ENCODE measurements at places on chromosomes 6 and 20.

DNA sequence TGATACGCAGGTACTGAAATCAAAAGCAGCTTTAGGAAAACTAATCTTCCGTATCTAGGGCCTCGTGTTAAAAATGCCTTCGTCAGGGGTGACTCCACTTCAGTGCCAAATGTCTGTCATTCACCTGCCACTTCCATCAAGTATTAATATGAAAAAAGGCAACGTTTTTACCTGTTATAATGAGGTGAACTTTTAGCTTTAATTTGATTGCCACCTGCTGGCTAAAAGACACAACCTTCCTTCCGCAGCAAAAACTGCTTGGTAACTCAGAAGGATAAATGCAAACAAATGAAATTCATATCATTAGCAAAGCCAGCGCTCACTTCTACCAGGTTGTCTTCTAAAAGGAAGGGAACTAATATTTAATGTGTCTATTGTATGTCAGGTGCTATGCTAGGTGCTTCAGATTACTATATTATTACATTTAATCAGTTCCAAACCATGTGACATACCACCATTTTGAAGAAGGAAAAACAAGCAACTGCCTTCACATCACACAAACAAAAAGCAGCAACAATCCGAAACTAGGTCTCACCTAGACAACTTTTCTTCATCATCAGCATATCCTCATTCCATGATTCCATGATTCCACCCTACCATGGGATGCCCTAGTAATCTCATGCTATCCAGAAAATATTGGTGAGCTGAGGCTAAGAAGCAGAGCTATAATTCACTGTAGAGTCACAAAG is 20.6 kb upstream of the ARHGAP18 start:
- peak; percentile 30 for DNase-seq

DNA sequence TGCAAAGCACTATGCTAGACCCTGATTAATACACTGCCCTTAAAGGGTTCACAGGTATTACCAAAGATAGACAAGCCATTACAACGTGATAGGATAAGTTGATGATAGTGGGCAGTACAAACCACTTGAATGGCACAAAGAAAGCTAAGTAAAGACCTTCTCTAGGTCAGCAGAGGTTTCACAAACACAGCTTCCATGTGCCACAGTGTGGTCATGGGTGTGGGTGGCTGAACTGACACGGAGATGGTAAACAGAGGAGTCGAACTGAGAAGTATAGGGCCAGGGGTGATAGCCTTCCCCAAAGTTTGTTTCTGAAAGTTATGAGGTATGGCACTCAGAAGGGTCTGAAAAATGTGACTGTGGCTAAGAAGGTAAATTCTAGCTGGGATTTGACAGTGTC is 4.3 kb downstream of the ZBTB9 start:
- no peak for DNase-seq

DNA sequence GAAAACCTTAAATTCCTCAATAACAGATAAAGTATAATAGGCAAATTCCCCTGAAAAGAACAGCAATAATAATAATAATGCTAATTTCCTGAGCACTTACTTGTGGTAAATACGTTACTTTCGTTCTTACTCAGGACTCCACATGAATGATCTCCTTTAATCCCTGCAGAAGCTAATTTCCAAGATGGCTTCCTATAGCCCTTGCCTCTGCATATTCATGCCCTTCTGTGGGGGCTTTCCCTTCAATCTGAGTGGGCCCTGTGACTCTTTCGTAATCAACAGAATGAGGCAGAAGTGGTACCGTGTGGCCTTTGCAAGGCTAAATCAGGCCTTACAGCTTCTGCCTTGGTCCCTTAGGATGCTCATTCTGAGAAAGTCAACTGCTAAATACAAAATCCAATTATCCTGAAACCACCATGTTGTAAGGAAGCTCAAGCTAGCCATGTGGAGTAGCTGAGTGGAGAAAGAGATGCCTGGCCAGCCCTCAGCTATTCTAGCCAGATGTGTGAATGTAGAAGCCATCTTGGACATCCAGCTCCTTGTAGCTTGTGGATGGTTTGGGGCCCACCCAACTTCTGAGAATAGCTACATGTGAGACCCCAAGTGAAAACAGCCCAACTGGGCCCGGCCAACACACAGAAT is 50.5 kb downstream of the MCUR1 start:
- no peak for DNase-seq

GRCh38 chr20:21219686-21220085 is 83.4 kb upstream of the XRN2 start:
- no peak for DNase-seq

- no peak for DNase-seq
Observed at GRCh38 chr6:43241446-43241845, 1.8 kb upstream of the TTBK1 start.

- no peak for DNase-seq
Observed at GRCh38 chr6:43578748-43579147, 2.8 kb downstream of the POLH start.

GRCh38 chr6:26392932-26393636 is 9.0 kb upstream of the BTN3A1 start:
- no peak for DNase-seq

GRCh38 chr6:81023007-81023582 is 729.4 kb downstream of the TENT5A start:
- DNase-seq, result no peak

DNA sequence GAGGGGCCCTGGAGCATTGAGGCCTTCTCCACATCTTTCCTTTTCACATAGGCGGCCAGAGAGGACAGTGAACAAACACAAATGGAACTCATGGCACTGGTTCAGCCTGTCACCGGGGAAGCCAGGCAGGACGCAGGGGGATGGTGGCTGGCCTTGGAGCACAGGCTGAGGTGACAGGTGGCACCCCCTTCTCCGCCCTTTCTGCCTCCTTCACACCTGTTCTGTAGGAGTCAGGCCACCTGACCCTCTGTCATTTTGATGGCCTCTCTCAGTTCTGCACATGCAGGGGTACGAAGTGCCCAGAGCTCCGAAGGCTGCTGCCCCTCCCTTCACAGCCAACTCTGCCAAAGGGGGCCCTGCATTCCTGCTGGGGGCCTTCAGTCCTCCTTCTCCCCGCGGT is 60.8 kb downstream of the CD40 start:
- DNase-seq, result no peak

GRCh38 chr6:146898888-146899227 is 300.1 kb downstream of the ADGB start:
- DNase-seq, result no peak

GRCh38 chr6:10733151-10733715 is 10.4 kb downstream of the TMEM14C start:
- no peak for DNase-seq

- no peak for DNase-seq
Observed at GRCh38 chr6:121965739-121966138, 433.7 kb upstream of the HSF2 start.

GRCh38 chr20:48970681-48971365 is 49.3 kb downstream of the ARFGEF2 start:
- DNase-seq, result no peak

DNA sequence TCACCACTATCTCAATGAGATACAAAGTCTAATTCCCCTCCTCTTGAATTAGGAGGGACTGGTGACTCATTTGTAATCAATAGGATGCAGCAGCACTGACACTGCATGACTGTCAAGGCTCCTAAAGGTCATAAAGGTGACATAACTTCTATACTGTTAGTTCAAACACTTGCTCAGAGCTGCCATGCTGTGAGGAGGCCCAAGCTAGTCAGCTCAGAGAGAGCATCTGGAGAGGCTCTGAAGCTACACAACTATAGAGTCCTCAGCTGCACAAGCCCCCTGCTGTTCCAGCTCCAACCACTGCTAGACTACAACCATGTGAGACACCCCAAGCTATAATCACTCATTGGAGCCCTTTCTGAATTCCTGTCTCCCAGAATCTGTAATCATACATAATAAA is 17.0 kb upstream of the HEY2 start:
- DNase-seq, result no peak

DNA sequence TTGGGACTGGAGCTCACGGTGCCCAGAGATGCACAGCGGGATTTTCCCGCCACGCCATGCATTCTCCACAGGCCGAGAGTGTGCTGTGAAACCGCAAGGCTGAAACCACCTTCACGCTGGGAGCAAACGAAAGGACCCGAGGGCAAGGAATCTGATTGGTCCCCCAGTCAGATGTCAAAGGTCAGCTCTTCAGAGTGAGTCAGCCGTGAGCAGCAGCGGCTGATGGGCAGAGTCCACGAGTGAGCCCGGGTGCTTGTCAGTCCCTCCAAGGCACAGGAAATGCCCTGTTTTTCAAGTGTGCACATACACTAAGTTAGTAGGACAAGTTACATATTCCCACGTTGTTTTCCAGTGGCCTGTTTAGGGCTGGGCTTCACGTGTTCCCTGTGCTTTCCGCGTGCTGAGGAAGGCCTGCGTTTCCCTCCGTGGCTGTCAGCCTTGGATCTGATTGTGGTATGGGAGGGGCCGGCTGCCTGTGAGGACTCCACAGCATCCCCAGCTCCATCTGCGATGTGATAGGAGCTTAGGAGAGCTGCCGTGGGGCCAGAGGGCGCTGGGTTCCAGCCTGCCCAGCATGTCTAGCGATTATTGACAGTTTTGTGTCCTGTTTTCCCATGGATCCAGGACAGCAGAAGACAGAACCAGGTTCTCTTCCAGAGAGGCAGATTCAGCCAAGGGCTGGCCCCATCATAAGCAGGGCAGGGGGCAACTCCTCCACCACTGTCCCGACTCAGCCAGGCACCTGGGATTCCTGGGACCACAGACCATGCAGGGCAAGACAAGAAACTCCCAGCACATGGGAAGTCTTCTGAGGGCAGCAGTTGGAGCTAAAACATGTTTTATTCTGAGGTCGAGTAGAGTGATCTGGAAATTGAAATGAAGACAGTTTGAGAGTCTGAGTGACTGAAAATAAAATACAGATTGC is 38.2 kb upstream of the FRMD1 start:
- DNase-seq, result peak; percentile 7

DNA sequence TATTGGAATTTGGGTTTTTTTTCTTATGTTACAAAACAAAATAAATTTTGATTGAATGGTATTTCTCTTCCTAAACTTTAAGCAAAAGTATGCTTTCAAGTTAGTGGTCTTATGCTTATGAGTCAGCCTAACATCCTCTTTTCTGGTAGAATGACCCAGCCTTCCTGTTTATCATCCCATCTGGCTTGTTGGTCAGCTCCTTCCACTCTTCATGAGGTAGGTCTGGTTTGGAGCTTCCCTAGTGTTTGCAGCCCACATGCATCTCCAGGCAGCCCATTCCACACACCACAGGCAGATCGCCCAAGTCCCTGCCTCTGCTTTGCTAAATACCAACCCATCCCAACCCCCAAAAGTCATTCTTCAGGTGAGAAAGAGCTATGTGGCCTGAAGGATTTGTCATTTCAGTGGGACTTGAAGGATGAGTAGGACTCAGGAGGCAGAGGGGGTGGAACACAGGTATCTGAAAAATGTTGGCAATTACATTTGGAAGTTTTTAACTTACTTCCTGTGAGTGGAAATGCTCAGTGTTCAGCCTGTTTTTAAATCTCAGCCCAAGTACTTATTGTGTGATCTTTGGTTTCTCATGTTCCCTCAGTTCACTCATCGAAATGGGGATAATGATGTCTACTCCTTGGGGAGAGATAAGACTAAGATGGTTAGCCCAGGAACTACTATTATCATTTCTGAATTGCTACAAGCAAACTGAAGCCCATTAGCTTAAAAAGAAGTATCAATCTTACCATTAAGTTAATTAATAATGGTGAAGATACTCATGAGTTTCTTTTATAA is 294.0 kb downstream of the ADGB start:
- peak; percentile 31 for DNase-seq

DNA sequence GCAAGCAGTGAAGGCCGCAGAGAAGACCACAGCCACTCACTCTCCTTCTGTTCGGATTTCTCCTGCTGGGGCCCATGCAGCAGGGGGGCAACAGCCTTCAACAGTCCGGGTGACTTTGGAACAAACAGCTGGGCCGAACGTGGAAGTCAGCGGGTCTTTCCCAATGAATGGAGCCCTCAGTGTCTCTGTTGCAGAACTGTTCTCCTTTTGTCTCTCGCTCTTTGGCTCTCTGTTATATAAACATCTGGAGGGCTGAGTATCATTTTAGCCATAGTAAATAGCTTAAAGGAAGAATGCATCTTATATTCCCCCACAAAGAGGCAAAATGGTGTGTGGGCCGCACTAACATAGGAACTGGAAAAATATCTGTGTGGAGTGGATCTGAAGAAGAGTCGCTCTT is 136.7 kb upstream of the RALGAPA2 start:
- no peak for DNase-seq

GRCh38 chr20:63162206-63162795 is 53.6 kb downstream of the YTHDF1 start:
- no peak for DNase-seq

DNA sequence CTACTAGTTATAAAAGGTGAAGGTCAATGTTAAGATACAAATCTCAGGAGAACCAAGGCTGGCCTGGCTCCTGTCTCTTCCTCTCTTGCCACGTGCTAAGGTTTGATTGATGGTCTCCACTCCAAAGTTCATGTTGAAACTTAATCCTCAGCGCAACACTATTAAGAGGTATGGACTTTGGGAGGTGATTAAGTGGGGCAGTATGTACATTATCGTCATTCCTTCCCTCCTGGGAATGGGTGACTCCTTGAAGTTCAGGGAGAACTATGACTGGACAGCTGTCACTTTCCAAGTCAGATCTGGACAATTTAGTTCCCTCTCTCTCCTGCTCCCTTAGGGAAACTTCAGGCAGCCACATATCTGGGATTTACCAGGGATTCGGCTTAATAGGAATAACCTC is 50.5 kb downstream of the KCNK5 start:
- DNase-seq, result no peak

DNA sequence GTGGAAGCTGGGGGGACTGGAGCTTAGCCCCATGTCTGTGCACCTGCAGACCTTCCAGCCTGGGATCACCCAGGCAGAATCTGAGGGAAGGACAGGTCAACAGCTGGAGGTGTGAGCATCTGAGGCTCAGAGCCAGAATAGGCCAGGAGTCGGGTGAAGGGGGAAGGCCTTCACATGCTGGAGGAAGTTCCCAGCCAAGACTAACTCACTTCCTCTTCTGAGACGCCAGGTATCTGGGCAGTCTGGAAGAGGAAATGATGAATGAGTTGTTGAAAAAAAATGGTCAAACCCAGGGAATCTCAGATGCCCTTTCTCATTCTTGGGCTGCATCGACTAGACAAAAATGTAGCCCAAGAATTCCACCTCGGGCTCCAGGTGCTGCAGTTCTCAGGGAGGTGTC is 73.6 kb upstream of the TIAM2 start:
- no peak for DNase-seq
